Eye (tissue), 1 donor: ENCODE measurements at places on chromosomes 2 and 18.

GRCh38 chr2:26401739-26402541 lies at the start of gene DRC1:
DRC1 (plus strand) TSS chr2:26401920; CDS start chr2:26401990, 70 bp downstream.
- DNase-seq = peak; percentile 93

DNA sequence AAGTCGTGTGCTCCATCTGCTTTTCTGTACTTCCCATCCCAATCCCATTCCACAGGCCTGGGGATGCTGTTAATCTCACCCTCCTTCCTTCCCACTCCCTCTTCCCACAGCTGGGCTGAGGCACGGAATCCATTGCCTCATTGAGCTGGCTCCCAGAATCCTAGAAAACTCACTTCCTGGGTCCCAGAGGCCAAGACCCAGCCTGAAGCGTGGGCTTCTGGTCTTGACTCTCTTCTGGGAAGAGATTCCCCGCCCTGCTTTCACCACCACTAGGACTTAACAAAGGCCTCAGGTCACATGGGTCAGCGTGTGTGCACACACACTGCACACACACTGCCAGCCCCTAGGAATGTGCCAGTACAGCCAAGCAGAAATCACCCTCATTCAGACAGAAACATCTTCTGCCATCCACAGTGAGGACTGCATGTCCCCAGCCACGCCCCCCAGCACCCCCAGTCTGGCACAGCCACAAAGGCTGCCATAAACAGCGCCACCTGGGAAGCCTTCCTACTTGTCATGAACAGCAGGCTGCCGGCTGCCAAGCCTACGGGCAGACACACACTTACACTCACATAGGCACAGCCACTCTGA lies 165.8 kb downstream of the TNS1 start:
- DNase-seq = peak; percentile 76

DNA sequence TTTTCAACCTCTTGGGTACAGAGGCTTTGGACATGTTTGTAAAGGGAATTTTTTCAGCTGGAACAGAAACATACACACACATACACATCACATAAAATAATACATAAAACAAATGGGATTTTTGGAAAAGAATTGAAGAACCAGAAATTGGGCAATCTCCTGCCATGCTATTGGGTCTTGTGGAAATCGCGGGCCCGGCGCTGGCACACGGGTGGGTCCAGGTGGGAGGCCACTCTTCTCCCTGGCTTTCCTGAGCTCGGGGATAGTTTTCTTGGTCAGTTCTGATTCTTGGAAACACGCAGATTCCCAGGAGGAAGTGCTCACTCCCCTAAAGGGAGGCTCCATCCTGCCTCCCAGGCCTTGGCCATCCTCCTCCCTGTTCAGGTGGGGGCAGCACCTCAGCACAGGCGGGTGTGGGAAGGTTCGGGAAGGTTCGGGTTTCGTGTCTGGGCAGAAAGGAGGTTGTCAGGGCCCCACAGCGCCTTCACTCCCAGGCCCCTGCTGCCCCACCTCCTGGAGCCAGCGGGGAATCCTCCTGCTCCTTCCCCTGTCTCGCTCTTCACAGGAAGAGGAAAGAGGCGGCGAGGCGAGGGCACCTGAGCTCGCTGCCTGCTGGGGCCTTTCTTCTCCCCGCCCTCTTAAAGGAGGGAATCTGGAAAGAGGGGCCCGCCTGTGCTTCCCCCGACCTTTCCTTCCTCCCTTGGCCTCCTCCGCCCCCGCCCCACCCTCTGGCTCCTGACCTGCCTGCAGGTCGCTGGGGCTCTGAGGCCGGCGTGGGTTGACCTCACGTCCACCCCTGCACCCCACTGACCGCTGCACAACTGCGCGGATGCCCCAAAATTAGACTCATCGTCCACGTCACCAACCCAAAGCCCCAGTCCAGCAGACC lies 97.8 kb upstream of the PXDN start:
- DNase-seq = no peak

GRCh38 chr18:45250479-45250878 lies 364.8 kb upstream of the SLC14A2 start:
- no peak for DNase-seq

DNA sequence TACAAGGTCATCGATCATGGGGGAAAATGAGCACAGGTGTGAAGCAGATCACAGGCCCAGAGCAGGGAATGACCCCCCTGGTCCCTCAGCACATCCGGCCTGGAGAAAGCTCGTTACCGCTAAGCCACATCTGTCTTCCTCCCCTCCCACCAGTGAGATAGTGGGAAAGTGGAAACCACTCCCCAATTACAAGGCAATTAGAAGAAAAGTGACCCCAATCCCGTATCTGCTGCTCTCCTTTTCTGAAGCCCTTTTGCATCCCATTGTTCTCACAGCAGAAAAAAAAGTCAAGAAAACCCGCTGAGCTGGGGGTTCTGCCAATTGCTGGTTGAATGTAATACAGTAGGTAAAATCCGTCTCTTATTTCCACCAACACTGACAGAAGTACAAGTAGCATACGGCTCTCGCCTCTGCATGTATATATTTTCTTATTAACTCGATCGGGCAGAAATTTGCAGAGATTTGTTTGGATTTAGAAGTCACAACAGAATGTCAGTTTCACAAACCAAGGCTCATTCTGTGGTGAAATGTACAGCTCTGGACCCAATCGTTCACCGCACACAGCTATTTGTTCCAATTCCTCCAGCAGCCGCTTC lies 287.0 kb downstream of the TCF4 start:
- DNase-seq = peak; percentile 73

- DNase-seq = no peak
Measured at GRCh38 chr2:162009543-162009942, 64.5 kb downstream of the DPP4 start.

DNA sequence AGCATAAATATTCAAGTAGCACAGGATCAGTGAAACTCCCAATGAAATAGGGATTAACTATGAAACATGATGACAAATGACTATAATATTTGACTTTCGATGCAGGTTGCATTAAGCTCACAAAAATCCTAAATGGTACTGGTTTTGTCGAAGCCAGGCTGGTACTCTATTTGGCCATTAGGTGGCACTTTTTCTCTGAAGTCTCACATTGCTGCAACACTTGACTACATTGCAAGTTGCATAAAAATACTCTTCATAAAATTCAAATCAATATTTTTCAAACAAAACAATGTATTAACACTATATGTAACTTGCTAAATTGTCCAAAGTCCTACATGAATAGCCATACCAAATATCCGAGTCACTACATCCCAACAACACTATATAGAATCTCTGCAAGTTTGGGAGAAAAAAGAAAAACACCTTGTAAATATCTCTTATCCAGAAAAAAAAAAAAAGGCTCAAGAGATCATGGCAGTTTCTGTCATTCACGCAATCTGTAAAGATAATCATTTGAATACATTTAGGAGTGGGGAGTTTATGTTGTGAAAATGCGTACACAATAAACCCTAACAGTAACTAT lies 9.5 kb downstream of the RTTN start:
- peak; percentile 58 for DNase-seq

- no peak for DNase-seq
Measured at GRCh38 chr2:80291656-80292055, 12.9 kb downstream of the LRRTM1 start.

DNA sequence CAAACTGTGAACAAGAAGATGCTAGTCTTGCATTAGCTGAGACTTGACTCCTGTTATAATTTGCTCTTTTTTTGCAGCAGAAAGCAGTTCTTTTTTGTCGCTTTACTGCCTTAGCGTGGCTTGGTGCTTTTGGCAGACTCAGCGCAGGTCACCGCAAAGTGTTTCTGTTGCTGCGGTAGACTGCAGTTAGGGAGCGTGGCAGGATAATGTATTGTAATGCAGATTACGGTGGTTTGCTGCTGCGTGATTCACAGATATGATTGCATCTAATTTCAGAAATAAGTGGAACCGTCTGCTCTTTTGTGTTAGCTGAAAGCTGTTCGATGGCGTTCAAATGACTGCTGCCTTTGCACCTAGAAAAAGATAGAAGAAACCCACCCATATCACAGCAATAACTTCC lies 131.6 kb upstream of the SATB2 start:
- DNase-seq = no peak

- DNase-seq = peak; percentile 53
Measured at GRCh38 chr18:58512648-58513588, 116.0 kb downstream of the ALPK2 start.

GRCh38 chr2:96251721-96252292 lies 14.0 kb downstream of the TMEM127 start:
- peak; percentile 82 for DNase-seq

GRCh38 chr2:227804975-227805374 lies 8.7 kb upstream of the CCL20 start:
- no peak for DNase-seq

GRCh38 chr2:24231461-24231881 lies 56.6 kb downstream of the FAM228A start:
- DNase-seq = no peak

GRCh38 chr2:182391443-182391842 lies 35.4 kb downstream of the PDE1A start:
- no peak for DNase-seq
